ENCODE measurements at places on chromosomes 3 and 15.

DNA sequence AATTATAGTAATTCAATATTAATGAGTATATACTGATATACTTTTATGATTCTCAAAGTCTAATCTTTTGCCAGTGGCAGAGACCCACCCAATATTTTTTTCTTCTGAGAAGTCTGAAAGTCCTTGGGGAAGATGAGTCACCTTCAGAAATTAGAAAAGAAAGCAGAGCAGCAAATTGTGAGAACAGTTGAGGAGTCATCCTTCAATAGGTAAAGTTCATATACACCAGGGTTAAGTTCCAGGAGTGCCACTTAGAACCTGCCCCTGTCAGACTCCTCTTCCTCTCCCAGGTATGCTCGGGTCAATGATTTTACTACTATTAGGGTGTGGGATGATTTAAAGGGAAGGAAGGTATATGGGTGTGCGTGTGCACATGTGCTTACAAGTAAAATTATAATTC lies 7.1 kb downstream of the CLRN1 start:
- DNase-seq: no peak

GRCh38 chr15:72783004-72783639 lies 436 bp downstream of the ADPGK start:
- DNase-seq: no peak

DNA sequence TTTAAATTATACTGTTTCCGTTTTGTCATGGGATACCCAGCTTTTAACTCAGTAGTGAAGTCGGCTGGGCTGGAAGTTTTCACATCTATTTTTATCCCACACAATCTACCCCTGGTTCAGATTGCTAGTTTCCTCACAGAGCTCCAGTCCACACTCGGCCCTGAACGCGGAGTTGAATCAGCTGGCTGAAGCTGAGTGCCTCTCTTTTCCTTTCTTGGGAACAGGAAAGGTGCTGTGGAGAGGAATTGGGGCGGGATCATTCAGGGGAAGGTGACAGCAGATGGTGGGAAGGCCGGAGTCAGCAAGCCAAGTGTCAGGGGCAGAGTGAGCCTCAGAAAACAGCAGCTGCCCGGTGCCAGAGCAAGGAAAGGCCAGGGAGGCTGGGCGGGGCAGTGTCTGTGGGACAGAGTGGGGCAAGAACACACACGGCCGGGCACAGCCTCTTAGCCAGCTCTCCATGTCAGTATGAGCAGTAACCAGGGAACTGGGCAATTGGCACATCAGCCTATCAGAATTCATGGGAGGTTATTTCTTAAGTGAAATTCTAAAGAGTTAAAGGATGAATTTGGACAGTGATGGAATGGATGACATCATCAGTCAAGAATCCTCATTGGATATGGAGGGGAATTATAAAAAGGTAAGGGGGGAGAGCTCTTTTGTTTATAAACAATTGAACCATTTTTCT lies 135.7 kb upstream of the IL12A start:
- DNase-seq: no peak

DNA sequence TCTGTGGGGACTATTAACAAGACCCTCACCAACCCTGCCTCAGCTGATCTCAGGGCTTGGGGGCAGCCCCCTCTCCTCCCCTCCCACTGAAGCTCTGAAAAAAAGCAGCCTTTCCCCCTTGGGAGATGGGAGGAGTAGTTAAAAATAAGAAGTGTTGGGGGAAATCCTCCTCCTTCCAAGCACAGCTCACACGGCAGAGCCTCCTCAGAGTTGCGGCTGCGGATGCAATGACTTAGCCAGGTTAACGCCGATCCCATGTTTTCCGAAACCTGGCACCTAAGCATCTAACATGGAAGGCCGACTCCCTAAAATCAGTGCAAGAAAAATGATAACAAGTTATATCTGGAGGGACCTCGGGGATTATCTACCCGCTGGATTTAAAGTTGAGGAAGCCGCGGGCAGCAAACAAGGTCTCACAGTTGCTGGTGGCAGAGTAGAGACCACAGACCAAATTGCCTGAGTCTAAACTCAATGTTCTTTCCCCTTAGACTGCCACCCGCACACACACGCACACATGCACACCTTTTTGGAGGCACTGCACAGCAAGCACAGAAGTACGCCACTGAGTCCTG lies 1.1 kb upstream of the TPM1 start:
- no peak for DNase-seq

DNA sequence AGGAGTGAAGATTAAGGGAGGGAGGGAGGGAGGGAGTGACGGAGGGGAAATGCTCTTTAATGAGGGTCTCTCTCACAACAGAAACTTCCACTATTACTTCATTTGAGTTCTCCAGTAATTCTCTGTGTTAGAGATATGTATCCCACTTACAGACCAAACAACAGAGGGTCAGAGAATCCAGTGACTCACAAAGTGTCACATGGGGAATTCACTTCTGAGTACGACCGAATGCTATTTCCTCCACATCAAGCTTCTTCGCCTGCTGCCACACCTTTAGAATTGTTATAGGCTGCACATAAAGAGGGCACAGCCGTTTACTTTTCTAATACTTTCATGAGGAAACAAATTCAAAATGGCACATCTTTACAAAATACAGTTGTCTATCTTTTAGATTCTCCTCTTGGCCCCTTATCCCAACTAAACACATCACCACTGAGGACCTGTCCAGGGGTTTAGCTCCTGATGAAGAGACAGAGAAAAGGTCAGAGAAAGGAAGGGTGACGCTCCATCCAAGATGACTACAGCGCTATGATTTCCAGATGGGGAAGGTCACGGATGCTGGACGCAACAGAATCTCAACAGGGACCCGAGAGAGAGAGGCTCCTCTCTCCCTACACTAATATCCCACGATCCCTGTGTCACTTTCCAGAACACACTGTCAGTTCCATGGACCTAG lies 119.0 kb downstream of the XXYLT1 start:
- DNase-seq: no peak

GRCh38 chr3:24259901-24260512 lies 234.6 kb downstream of the THRB start:
- no peak for DNase-seq

DNA sequence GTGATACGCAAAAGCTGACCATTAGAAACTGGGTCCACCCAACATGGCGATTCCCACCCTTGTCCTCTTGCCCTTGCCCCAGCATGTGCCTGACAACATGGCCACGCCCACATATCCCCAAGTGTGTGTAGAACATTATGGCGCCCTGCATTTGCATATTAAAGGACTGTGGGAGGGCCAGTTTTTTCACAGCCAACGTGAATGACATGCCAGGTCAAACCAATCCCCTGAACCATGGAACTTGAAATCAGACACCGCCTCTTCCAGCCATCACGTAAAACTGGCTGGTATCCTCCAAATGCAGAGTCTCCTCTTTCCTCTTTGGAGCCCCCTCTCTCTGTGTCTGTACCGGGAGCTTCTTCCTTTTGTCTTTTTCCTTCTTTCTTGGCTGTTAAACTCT lies 156.7 kb upstream of the EPHA6 start:
- DNase-seq: no peak

DNA sequence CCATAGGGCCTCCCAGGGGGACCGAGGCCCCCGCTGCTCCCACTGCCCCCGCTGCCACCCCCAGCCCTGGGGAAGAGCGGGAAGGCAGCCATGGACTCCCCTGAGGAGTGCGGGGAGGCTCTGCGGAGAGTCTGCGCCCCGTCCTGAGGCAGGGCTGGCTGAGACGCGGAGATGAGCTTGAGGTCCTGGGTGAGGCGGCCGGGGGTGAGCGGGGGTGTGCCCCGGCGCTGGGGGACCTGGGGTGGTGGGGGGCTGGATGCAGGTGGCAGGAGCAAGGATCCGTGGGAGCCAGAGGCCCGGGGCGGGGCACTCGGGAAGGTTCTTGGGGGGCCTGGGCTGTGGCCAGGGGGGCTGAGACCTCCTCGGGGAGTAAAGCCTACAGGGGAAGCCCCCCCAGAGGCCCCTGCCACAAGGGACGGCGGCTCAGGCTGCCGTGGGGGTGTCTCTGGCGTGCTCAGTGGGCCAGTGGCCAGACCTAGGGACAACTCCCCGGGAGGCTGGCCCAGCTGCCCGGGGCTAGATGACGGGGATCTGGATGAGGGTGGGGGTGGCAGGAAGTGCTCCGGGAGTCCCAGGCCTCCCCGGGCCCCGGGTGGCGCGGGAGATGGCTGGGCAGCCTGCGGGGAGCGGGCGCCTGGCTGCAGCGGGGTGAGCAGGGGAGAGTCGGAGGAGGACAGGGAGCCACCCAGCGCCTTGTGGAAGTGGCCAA lies 45.9 kb downstream of the HCN4 start:
- no peak for DNase-seq

- no peak for DNase-seq
These were observed 203.2 kb downstream of the OSBPL10 start for GRCh38 chr3:31777887-31778286.

DNA sequence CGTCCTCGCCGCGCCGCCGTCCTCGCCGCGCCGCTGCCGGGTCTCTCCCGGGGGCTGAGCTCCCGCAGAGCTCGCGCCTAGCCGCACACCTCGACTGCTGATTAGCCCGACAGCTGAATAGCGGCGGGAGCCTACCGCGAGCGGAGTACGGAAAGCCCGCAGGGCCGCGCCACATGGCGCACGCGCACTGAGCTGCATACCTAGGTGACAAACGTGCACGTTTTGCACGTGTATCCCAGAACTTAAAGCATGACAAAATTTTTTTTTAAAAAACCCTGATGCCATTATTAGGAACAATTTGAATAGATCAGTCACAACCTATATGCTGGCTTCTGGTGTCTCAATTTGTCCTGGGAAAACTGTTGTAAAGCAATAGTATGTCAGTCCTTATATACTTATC lies at the start of gene GOLGA8A:
GOLGA8A (minus strand) TSS at position 122 of the 400 bp plus-strand sequence. CDS start 48,117 bp downstream, outside the sequence.
- DNase-seq: no peak

DNA sequence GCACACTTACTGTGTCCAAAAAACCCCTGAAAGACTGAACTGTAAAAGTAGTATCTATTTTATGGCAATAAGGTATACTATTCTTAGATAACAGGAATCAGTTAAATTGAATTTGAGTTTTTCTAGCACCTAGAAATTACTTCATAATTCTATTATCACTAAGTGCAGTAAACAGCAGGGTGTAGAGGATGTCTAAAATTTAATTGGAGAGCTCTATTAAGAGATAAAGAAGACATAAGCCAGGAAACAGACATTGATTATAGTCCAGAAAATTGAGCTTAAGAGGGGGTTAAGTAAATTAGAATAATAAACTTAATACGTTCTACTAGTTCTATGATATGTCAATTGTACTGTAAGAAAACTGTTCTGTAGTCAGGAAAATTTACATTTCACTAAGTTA lies 403.5 kb upstream of the CBLB start:
- DNase-seq: no peak

DNA sequence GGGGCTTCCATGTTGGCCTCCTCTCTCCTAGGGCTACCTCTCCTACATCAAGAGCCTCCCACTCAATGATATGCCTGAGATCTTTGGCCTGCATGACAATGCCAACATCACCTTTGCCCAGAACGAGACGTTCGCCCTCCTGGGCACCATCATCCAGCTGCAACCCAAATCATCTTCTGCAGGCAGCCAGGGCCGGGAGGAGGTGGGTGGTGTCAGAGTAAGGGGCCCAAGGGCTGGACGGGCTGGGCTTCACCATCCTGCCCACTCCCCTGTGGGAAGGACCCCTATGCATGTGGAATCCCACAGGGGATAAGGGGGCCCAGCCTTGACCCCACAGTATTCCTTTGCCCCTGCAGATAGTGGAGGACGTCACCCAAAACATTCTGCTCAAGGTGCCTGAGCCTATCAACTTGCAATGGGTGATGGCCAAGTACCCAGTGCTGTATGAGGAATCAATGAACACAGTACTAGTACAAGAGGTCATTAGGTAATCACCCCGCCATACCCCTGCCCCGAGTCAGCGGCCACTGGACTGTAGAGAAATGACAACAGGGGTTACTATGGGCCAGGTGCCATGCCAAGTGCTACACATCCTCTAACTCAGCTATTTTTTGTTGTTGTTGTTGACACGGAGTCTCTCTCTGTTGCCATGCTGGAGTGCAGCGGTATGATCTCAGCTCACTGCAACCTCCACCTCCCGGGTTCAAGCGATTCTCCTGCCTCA lies 47.1 kb downstream of the SEMA3G start:
- no peak for DNase-seq

GRCh38 chr3:138497851-138498250 lies 63.4 kb downstream of the ESYT3 start:
- DNase-seq: no peak

- no peak for DNase-seq
These were observed 75.2 kb downstream of the LYSMD4 start for GRCh38 chr15:99657996-99658395.

DNA sequence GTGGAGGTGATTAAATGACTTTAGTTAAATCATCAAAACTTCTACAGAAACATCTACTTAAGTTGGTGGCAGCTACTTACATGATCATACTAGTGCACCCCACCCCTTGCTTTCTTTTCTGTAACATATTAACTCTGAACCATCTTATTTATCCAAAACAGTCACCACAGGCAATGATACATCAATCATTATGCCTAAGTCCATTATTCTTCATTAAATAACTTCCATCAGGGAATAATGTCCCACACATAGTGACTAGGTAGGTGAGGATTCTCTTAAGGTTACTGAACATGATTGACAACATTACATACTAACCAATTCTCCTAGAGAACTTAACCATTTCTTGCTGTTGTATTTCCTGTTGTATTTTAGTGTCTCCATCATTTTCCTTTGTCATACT lies 210.2 kb downstream of the NR1D2 start:
- DNase-seq: no peak

GRCh38 chr3:8325306-8325705 lies 176.3 kb upstream of the LMCD1 start:
- DNase-seq: no peak

DNA sequence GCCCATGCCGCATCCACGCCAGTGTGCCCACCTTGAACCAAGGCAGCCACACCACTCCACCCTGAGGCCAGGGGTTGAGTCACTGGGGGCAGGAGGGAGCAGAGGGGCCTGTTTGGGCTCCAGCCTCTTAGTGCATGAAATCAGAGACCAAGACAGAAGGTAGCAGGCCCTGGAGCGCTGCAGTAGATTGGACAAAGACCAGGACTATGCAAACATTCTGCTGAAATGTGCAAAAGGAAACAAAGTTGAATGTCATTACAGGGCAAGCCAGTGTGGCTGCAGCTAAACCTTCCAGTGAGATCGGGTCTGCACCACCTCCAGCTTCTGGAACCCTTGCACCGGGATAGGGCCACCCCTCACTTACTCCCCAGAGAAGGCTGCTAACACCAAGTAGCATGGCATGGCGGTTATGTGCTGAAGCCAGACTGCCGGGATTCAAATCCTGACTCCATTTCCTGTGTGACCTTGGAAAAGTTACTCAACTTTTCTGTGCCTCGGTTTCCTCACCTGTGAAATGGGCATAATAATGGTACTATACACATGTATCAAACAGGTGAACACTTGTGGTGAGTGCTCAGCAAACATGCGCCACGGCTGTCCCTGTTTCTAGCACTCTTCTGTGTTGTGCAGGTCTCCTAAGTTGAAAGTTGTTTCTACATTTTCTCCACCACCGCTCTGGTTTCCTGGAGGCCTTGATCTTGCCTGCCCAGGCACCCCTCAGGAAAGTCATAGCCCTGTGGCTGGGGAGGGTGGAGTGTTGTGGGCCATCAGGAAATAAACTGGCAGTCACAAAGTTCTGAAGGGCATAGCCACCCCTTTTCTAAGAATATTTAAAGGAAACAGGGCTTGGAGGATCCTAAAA lies 25.0 kb upstream of the GP9 start:
- no peak for DNase-seq

GRCh38 chr3:149366941-149367840 lies 10.3 kb downstream of the TM4SF1 start:
- no peak for DNase-seq
